Activated effector memory CD4-positive, alpha-beta T cell treated with Interleukin-2 at 50 U/mL for 16 hours (primary cell): ENCODE measurements at places on chromosomes 1 and 21.

GRCh38 chr1:234528074-234528865, 49.3 kb upstream of the TARBP1 start:
- DNase-seq, result no peak

DNA sequence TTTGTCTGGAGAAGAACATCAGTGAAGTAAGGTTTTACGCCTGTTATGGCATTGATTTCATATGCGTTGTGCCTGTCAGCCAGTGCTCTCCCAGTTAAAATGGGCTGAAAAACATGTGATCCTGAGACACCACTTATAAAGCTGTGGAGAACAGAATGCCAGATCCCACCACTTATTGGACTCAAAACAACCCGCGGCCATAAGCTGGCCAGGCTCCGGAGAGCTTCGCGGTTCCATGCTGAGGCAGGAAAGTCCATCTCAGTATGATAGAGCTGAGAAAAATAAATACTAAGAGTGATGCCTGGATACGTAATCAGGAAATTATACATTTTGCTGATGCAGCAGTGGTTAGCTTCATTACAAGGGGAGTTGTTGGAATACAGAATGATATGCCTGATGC, 5.1 kb downstream of the APOBEC4 start:
- no peak for DNase-seq

- no peak for DNase-seq
Measured at GRCh38 chr1:160428655-160429054, 28.3 kb downstream of the VANGL2 start.

DNA sequence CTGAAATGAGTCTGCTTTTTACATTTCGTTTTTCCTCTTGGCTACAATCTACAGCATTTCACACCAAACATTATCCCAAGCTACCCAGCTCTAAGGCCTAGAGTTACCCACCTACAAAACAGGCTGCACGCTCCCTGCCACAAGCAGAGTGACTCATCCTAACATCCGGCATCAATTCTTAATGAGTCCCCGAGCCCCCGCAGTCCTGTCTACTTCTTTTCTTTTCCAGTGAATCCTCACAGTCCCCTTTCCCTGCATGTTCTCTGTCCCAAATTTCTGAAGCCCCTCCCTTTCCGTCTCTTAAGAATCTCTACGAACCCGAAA, 650 bp downstream of the PCNX2 start:
- DNase-seq, result peak; percentile 37

- DNase-seq, result no peak
Measured at GRCh38 chr1:43004587-43005459, 46.2 kb upstream of the SLC2A1 start.

DNA sequence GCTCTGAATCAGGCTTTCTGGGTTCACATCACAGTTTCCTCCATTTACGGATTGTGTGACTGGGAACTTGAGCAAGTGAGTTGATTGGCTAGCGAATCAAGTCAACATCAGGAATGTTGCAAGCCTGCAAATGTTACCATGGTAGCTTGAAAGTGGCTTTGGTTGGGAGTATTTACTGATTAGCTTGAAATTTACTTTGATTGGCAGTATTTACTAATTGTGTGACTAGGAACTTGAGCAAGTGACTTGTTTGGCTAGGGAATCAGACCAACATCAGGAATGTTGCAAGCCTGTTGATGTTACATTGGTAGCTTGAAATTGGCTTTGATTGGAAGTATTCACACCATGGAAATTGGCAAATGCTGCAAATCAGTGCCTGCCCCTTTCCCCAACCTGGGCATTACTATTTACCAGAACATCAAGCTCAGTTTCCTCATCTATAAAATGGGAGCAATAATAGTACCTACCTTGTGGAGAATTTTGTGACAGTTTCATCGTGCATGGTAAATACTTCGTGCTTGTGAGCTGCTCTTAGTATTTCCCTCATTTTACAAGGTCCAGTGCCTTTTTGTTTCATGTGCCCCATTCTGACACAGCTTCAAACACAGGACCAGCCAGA, 23.1 kb upstream of the B3GALNT2 start:
- no peak for DNase-seq

- DNase-seq, result no peak
Measured at GRCh38 chr1:62876535-62876934, 92.6 kb downstream of the ATG4C start.

DNA sequence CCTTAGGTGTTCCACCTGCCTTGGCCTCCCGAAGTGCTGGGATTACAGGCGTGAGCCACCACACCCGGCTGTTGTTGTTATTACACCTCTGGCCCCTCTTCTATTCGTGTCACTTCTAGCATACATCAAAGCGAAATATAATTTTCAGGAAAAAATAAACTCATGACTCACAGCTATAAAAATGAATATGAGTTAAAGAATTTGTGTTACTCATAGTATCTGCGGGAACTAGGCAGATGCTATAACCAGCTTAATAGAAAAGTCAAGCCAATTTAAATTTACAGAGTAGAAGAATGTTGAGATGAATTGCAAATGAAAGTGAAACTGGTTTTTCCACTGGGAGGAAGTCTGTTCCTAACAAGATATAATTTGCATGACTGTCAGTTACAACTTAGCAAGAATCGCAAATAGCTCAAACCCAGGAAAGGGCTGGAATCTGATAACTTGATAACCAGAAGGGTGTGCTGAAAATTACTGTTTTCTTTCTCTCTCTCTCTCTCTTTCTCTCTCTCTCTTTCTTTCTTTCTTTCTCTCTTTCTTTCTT, 11.2 kb downstream of the OR2W3 start:
- DNase-seq, result no peak

GRCh38 chr1:155645648-155646047, 35.6 kb downstream of the MSTO1 start:
- no peak for DNase-seq

DNA sequence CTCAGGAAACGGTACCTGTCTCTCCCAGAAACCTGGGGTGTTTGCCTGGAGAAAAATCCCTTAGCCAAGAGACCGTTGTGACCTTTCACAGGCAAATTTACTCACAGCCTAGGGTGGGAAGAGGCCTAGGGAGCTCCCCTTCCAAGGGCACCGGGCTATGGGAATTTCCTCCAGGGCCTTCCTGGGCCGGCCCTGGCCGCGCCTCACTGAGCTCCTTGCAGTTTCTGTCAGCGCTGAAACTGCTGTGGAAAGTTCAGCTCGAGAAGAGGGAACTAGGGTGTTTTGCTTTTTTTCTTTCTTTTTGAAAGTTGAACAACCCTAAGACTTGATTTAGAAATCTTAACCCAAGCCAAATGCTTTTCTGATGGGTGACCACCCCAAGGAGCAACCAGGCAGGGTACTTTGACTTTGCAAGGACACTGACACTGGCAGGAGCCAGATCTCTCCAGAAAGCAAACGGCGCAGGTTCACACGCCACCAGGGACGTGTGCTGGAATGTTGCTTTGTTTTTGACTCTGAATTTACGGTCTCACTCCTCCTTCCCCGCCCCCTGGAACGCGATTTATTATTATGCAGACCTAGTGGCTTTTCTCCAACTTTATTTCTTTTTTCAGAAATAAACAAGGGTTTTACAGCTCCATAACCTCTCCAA, 229.6 kb upstream of the JUN start:
- no peak for DNase-seq

- DNase-seq, result no peak
Measured at GRCh38 chr1:19730232-19730631, 65.6 kb downstream of the HTR6 start.

DNA sequence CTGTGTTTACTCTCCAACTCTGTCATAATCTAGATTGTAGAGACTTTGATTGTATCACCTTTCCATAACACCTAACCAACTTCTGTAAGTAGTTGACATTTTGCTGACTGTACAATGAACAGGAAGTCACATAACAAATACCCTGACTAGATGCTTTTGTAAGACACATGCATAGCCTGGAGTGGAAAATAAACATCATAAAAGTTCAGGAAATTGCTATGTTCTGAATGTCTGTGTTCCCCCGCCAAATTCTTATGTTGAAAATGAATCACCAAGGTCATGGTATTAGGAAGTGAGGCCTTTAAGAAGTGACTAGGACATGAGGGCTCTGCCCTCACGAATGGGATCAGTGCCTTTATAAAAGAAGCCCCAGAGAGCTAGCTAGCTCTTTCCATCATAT, 40.4 kb upstream of the ZSWIM5 start:
- no peak for DNase-seq

GRCh38 chr1:163357378-163357777, 35.6 kb downstream of the NUF2 start:
- no peak for DNase-seq
